ENCODE measurements at places on chromosomes 1 and 21.

DNA sequence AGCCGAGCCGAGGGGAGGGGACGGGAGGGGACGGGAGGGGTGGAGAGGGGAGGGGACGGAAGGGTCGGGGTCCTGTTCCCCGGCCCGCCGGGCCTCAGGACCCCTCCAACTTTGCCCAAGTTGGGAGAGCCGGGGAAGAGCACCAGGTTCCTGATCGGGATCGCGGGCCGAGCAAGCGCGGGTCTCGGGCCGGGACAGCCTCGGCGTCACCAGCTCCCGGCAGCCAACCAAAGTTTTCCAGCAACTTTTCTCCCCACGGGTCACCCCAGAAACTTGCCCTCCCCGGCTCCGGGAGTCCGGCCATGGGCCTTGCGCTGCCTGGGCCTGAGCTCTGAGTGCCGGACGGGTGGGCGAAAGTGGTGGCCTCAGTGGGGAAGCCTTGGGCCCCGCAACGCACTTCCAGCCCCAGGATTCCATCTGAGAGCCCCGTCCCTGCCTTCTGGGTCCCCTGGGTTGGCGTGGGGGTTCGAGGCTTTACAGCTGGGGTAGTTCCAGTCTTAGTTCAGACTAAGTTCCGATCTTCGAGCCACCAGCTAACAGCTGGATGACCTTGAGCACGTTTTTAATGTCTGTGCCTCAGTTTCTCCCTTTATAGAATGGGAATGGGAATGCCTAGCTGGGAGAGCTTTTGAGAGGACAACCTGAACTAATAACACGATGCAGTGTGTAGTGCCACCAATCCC lies 458 bp downstream of the ZC3H12A start:
- no peak for DNase-seq

GRCh38 chr1:240100371-240100934 lies 8.8 kb downstream of the FMN2 start:
- no peak for DNase-seq

GRCh38 chr21:30211071-30211470 lies 4.8 kb downstream of the CLDN8 start:
- no peak for DNase-seq

GRCh38 chr1:11850156-11850555 lies 2.6 kb upstream of the NPPA start:
- DNase-seq, result no peak

- DNase-seq, result peak; percentile 16
Observed at GRCh38 chr1:47325528-47325927, 8.1 kb upstream of the CMPK1 start.

DNA sequence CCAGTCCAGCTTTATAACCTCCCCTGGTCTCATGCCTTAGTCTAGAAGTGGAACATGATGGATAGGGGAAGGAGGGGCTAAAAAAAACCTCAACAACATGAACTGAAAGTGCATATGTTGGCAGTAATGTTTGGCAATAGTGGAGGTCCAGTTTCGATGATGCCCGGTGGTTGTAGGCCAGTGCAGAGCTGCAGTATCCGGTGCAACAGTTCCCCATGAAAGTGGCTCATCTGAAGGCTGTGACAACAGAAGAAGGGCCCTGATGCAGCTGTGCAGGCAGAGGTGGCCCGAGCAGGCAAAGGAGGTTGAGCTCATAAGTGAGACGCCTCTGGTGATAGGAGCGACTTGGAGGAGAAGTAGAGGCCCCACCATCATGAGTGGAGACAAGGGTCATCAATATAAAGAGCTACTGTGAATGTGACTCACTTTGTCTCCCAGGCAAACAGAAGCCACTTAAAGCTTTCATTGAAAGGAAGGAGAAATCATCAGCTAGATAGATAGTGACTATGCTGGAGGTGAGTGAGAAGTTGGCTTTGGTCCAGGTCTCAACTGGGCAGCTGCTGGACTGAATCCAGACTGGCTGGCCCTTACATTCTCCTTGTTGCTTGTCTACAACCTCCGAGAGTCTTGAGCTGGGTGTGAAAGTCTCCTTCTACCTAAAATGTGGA lies 10.2 kb upstream of the CREG1 start:
- peak; percentile 41 for DNase-seq

- peak; percentile 12 for DNase-seq
Observed at GRCh38 chr1:205523891-205524793, 19.7 kb downstream of the CDK18 start.

DNA sequence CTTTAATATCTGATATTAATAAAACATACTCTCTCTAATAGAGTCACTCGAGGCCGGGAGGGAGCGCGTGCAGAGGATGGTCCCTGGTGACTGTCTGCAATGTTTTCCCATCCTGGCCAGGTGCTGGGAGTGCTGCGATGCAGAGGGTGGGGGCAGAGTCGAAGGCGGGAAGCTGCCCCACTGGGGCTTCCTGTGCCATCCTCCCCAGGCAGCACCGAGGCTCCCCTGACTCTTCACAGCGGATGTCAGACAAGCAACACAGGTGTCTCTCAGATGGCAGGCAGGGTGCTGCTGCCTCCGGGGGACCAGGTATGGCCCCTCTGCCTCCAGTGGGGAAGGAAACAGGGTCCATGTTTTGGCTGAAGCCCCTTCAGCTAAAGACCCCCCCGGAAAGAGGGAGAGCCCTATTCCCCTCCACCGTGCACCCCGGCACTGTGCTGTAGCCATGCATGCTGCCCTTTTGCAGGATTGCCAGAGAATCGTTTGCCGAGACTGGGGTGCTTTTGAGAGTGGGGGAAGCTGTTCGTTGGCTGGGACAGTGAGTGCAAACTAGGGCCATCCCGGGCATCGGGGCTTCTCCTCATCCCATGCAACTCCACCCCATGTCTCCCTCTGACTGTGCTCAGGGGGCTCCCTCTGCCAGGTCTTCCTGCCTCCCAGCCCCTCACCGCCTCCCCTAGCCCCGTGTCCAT lies 32.1 kb upstream of the TTC34 start:
- no peak for DNase-seq

- DNase-seq, result no peak
Observed at GRCh38 chr1:88502886-88503285, 181.2 kb upstream of the PKN2 start.

DNA sequence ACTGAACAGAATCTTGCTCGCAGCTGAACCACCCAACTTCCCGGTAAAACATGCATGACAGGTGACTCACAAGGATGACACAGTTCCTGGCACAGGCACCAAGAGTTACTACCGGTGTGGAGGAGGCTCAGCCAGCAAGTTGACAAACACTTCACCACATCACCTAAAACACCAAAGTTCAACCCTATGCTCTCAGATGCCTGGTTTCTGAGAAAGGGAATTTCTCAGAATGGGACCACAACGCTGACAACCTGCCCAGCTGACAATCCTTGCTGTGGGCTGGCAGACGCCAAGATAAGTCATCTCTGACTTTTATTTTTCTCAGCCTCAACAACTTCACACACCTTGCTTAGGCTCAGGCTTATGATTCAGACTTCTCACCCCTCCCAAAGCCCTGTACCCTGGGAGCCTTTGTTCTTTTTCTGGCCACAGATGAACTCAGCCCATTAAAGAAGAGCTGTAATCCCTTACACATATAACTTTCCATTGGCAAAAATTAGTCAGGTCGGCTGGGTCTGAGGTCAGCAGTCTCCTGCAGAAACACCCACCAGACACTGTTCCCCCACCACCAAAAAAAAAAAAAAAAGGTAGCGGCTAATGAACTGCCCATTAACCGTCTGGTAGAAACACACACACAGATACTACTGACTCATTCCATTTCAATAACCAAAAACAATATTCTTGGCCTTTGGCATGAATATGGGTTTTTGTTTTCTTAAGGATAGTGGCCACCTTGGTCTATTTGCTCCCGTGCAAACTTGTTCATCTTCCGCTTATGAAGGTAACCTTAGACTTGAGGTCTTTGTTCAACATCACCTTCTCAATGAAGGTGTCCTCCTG lies 10.8 kb upstream of the TIAM1 start:
- no peak for DNase-seq

GRCh38 chr1:85411567-85412305 lies 53.2 kb downstream of the DDAH1 start:
- no peak for DNase-seq

DNA sequence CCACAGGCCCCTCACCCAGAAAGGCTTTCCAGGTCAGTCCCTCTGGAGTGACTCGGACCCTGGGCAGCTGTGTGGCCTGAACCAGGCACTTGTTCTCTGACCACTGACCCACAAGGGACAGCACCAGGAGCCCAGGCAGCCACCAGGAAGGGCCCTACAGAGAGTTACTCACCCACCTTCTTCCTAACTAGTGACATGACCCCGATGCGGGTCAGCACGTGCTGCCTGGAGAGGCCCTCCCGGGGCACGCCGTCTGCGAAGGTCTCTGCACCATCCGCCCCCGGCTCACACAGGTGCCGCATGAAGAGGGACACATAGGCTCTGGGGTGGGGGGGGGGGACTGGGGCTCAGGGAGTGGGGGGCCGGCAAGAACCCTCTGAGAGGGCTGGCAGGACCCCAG lies 55.8 kb downstream of the CHD5 start:
- no peak for DNase-seq
